Hematopoietic multipotent progenitor cell treated with erythropoietin and hydrocortisone succinate and interleukin-3 and kit ligand, for 15 days (in vitro differentiated cells): ENCODE measurements at places on chromosomes 3 and 15.

DNA sequence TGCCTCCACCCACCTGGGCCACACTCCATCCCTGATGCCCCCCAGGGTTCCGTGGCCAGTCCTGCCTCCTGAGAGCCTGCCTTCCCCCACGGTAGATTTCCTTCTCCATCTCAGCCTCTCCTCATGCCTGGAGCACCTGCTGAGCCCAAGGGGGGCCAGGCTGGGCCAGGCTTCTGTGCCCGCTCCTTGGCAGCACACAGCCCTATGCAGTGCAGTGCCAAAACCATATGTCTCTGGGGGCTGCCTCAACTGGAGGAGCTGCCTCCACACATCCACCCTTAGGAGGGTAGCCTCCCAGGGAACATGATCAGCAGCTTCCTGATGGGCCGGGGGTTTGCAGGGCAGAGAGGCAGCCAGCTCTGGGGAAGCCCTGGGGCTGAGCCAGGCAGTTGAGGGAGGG, 24.6 kb upstream of the GATA2 start:
- no peak for DNase-seq

- no peak for DNase-seq
These were observed 75.9 kb downstream of the CYP19A1 start for GRCh38 chr15:51262463-51262862.

GRCh38 chr3:61559136-61559731, 2.1 kb upstream of the PTPRG start:
- DNase-seq, result no peak

GRCh38 chr3:87002346-87002745, 11.4 kb upstream of the VGLL3 start:
- DNase-seq, result no peak

GRCh38 chr3:48436855-48437254, 3.1 kb downstream of the CCDC51 start:
- no peak for DNase-seq

DNA sequence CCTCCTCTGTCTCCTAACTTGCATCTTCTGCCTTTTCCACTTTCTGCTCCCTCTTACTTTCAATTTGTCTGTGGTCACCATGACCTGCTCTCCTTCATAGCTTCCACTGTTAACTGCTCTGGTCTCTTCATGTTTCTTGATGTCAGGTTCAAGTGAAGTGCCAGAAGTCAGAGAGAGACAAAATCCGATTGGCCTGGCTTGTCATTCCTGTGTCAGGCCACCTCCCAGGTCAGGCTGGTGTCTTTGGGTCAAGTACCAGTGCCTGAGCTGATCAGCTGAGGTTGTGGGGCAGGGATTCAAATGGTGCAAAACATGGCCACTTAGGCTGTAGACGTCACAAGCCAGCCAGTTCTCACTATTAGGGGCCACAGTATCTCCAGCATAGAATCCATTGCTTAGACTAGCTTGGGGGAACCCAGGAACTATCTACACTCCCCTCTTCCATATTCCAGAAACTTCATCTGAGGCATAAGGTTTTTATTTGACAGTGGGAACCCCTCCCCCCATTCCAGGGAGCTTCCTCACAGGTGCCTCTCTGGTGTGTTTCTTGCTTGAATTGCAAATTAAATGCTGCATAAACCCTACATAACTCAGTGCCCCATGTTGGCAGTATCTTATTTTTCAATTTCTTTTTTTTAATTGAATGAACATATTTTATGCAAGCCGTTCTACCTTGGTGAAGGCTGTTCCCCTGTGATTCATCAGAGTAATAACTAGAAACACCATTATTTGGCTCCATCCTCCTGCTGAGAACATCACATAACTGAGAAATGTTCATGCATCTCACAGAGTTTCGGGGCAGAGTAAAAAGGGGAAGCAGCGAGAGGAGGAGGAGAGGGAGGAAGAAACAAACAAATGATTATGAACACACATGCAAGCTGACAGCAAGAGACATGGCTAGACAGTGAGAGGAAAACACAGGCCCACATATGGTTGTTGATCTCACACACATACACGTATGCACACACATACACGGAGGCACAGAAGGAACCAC, 175.8 kb downstream of the TLE3 start:
- DNase-seq, result no peak

DNA sequence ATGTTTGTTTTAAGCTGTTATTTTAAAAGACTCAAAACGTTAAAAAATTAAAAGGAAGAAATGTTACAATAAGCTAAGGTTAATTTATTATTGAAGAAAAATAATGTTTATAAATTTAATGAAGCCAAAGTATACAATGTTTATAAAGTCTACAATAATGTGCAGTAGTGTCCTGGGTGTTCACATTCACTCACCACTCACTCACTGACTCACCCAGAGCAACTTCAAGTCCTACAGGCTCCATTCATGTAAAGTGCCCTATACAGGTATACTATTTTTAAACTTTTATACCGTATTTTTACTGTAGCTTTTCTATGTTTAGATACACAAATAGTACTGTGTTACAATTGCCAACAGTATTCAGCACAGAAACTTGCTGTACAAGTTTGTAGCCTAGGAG, 55.2 kb downstream of the COL8A1 start:
- no peak for DNase-seq

DNA sequence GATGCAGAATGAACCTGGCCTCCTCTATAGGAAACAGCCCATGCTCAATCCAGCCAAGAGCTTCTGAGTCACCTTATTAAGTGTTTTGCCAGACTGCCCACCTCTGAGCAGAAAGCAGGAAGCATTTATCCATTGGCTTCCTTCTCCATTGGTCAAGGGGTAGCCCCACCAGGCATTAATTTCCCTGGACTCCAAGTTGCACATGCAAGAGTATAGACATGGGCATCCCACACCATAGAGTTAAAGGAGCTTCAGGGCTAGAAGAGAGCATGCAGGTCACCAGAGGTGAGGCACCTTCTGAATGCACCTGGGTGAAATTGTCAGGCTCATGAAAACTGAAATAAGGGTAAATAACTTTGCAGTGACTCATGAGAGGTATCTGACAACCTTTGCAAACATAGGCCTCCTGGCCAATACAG, 230.8 kb upstream of the STAC start:
- DNase-seq, result no peak
